ENCODE measurements at places on chromosomes 6 and 20.

GRCh38 chr6:145548933-145549648 lies 186.2 kb downstream of the EPM2A start:
- no peak for DNase-seq

- DNase-seq: no peak
Observed at GRCh38 chr20:59455402-59456341, 148.7 kb upstream of the PHACTR3 start.

DNA sequence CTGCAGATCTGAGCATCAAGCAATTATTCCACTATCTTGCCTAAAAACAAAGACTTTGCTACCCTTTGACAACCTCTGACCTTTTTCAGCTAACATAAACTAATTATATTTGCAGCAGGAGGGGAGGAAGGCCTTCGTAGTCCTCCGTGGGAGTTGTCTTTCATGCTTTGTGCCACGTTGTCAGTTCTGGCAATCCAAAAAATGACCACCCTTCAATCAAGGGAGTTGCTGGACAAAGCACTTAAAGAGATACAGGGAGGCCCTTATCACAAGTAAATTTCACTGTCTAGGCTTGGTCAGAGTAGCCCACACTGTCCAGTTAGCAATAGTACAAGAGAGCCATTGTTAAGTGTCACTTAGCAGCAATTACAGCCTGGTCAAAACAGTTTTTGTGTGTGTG lies 578.9 kb downstream of the HAO1 start:
- no peak for DNase-seq

DNA sequence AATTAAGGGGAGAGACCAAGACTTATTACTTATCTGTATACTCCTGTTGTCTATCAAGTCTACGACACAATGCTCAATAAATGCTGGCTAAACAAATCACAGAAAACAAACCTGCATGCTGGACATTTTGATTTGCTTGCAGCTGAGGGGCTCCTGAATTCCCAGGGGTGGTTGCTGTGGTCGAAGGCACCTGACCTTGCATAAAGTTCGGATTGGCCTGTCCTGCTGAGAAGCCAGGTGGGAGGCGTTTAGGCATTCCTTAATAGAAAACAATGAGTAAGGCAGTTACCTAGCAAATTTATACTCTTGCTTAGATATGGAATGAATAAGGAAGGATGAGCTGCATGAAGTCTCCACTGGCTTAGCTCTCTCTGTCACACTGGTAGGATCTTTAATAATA lies 50.5 kb downstream of the TP53INP2 start:
- DNase-seq: no peak

- DNase-seq: no peak
Observed at GRCh38 chr6:119132261-119132981, 54.0 kb upstream of the FAM184A start.

DNA sequence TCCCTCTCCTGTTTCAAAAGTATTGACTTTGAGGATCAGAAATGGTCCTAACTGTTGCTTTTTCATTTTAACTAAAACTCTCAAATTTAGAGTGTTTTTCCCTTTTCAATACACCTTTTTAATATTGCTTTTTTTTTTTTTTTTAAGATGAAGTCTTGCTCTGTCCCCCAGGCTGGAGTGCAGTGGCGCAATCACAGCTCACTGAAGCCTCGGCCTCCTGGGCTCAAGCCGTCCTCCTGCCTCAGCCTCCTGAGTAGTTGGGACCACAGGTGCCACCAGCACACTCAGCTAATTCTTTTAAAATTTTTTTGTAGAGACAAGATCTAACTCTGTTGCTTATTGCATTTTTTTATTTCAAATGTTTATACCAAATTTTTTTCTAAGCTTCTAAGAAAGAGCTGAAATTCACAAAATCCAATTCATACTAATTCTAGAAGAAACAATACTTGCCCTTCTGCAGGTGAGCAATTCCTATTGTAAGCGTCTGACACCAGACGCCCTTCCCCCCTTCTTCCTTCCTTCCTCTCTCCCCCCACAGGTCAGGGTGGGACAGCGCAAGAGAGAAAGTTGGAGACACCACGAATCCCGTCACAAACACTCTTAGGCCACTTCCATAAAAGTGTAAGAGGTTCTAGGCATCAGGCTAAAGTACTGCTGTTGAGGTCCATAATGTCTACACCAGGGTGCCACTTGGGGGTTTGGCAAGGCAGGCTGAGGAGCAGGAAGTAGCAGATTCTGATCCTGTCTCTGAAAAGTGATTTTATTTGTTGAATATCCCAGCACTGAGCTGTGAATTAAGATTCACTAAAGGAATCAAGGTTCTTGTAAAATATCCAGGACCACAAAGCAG lies 12.8 kb downstream of the DLL1 start:
- DNase-seq: no peak

DNA sequence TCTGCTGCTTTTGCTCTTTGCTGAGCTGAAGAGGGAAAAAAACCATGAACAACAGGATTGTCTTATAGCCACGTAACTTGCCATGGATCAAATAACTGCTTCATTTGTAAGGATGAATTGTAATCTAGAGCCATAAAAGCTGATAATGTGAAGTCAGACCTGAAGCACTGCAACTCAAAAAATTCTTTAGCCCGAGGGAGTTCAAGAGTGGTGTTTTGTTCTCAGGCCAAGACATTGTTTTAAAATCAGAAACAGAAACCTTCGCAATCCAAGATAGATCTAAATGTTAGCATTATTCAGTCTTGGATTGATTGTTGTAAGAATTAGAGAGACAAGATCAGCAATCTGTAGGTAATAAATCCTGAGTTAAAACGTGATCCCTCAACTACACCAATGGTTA lies at the start of gene TRAPPC3L:
TRAPPC3L (minus strand) TSS at position 34 of the 400 bp plus-strand sequence. CDS start 170 bp downstream, outside the sequence.
- DNase-seq: no peak

GRCh38 chr6:156634048-156634447 lies 143.1 kb upstream of the ARID1B start:
- no peak for DNase-seq

GRCh38 chr6:93972791-93973190 lies 553.4 kb upstream of the EPHA7 start:
- no peak for DNase-seq

DNA sequence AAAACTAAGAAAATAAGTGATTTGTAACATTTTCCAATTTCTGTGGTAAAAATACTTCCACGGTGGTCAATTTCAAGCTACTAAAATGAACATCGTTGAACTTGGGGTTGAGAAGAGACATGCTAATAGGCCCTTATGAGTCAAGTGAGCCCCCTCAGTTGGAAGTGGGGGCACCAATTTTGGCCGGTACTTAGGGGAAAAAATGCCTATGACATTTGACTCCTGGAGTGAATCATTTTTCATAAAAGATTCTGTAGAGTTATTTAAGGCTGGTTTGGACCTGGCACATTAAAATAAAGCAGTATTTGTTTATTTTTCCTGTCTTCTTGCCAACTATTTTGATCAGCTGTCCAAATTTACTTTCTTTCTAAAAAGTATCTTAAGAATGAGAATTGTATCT lies 32.4 kb upstream of the CAP2 start:
- no peak for DNase-seq

DNA sequence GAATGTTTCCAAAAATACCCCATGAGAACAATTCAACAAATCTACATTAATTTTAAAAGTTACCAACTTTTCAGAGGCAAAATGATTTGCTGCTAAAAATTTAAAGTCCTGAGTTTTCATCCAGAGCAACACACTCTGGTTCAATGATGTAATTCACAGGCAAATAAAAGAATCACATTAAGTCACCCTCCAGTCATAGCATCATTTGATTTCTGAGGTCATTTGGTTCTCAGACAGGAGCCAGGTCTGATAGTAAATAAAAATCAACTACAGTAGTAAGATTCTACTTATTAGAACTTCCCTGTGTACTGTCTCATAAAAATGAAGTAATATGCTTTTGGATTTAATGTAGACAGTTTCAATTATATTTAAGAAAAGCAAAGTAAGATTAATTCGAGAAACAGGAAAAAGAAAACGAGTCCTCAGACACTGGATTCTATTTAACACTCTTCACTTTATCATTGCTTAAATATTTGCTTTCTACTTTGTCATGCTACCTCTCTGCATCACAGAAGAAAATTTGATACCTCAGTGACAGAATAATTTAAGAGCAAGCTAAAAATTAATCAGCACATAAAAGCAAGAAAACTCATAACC lies 25.8 kb downstream of the MAP7 start:
- no peak for DNase-seq

- DNase-seq: no peak
Observed at GRCh38 chr6:21115111-21115510, 478.4 kb upstream of the SOX4 start.

DNA sequence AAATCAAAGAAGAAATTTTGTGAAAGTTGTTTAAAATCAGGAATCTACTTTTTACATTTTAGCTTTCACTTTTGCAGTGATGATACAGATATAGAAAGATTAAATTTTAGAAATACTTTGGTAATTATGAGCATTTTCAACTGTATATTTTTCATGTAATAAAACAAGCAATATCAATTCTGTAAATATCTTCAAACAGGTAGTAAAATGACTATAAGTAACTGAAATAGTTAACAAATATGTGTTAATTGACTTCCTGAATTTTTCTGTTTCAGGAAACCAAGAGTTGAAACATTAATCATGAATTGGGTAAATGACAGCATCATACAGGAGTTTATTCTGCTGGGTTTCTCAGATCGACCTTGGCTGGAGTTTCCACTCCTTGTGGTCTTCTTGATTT lies at the start of gene OR2B6:
OR2B6 (plus strand) TSS at position 301 of the 400 bp plus-strand sequence; CDS start at position 301, 0 bp downstream.
- DNase-seq: no peak

GRCh38 chr20:3804254-3804751 lies 8.2 kb downstream of the CDC25B start:
- DNase-seq: no peak

- no peak for DNase-seq
Observed at GRCh38 chr6:18506382-18507017, 119.3 kb downstream of the RNF144B start.

- no peak for DNase-seq
Observed at GRCh38 chr6:112549749-112550148, 202.6 kb downstream of the RFPL4B start.

DNA sequence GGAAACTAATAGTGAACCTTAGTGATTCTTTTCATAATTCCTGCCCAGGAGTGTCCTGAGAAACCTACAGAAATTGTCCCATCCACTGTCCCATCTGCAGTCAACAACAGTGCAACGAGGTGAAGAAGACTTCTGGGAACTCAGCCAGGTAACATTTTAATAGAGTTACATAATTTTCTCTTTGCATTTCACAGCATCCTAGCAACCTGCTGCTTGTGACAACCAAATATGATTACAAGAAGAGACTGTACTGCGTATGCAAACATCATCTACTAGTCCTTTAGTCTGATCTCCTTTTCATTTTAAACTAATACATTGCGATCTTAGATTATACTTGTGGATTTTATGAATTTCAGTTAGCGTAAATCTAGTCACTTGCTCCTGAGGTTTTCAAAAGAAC lies 951.6 kb downstream of the TFAP2A start:
- no peak for DNase-seq

- DNase-seq: no peak
Observed at GRCh38 chr20:54717983-54718382, 242.6 kb downstream of the DOK5 start.

DNA sequence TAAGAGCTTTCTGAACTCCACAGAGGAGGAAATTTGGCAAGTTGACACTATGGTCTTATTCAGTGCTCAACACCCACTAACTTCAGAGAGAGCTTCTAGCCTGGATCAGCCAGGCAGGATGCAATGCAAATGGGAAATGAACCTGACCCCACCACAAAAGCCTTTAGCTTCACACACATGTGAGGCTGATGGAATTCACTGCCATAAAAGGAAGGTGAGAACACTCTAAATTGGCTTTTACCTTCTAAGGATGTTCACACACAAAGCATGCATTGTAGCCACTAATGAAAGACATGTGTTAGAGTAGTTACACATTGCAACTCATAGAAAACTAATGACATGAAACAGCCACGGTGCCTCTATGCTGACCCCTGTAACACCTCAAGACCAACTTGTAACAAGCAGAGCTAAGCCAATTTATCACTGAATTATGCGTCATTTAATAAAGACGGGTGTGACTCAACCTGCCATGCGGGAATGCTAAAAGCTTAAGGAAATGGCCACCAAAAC lies 262.1 kb downstream of the HACE1 start:
- DNase-seq: no peak

GRCh38 chr6:159969204-159969912 lies 476 bp downstream of the IGF2R start:
- DNase-seq: peak; percentile 26

GRCh38 chr20:51679254-51679921 lies 88.8 kb downstream of the ATP9A start:
- no peak for DNase-seq
